ENCODE measurements at places on chromosomes 4 and X.

DNA sequence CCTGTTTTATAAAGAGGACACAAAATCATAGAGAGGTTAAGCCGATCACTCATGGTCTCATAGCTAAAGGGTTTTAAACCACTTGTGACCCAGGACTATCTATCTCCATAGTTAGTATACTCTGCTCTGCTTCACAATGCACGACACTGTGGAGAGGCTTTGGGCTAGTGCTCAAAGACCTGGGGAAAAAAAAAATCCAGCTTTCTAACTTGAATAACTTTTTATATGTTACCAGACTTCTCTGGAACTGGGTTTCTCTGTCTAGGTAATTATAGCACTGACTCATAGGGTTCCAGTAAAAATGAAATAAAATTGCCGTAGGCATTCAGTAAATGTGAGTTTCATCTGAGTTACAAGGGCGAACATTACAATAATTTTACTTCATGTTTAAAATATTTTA lies 273.7 kb upstream of the TECRL start:
- no peak for DNase-seq

- DNase-seq, result no peak
Observed at GRCh38 chr4:88458104-88458740, 1.3 kb downstream of the HERC5 start.

- no peak for DNase-seq
Observed at GRCh38 chrX:129833153-129833990, 10.3 kb downstream of the ZDHHC9 start.

DNA sequence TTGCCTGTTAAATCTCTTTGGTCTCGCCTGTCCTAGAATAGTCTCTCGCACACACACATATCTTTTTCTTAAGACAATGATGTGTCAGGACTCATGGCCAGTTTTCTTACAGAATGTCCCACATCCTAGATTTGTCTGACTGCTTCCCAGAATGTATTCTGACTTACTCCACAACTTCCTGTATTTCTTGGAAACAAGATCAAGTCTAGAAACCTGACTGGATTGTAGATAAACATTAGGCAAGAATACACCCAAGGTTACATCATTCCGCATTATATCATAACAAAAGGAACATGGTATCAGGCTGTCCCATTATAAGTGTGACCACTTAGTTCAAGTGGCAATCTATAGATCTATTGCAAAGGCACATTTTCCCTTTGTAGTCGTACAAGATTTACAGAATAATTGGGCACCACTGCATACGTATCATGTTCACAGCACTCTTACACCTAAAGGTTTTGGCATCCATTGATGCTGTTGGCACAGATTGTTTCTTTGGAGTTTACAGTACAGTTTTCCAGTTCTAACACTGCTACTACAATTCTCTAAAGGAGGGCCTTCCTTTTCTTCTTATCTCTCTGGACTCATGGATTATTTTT lies 56.4 kb downstream of the FBXW7 start:
- no peak for DNase-seq

GRCh38 chr4:15714646-15715435 lies 12.0 kb downstream of the BST1 start:
- no peak for DNase-seq

- DNase-seq, result no peak
Observed at GRCh38 chrX:15468036-15468435, 25.1 kb downstream of the PIR start.

DNA sequence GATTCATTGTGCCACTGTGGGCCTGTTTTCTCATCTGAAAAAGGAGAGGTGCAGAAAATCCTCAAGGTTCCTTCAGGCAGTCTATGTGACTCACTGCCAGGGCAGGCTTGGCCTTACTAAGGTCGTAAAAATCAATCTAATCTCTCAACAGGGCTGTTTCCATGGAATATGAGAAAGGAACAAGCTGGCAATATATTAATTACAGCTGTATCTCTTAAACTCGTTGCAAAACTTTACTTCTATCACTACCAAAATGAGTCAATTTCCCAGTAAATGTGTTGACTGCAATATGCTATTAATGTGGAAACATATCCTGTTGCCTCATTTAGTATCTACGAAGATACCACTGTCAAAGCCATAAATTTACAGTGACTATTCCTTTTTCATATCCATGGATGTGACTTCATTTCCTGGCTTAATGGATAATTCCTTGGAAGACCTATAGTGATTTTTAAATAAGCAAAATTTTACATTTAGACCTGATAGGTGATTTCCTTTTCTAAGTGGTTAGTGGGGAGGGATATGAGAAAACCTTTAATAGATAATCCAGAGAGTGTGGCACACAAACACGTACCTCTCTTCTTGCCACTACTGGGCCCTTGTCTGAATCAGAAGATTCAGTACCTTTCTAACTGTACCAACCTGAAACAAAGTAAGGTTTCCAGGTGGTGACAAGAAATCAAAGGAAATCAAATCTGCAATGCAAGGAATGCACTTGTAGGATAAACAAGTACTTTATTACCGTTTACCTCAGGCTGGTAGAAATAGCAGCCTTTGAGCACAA lies 127.4 kb upstream of the FTHL17 start:
- no peak for DNase-seq

GRCh38 chrX:39104745-39105144 lies 303.5 kb downstream of the MID1IP1 start:
- DNase-seq, result no peak

- no peak for DNase-seq
Observed at GRCh38 chr4:158750379-158750778, 18.4 kb upstream of the FNIP2 start.

- no peak for DNase-seq
Observed at GRCh38 chr4:132572210-132572609, 576.9 kb upstream of the PCDH10 start.

GRCh38 chrX:17030580-17031270 lies 84.3 kb downstream of the REPS2 start:
- no peak for DNase-seq

GRCh38 chrX:41785685-41786084 lies 61.7 kb downstream of the GPR82 start:
- DNase-seq, result no peak

DNA sequence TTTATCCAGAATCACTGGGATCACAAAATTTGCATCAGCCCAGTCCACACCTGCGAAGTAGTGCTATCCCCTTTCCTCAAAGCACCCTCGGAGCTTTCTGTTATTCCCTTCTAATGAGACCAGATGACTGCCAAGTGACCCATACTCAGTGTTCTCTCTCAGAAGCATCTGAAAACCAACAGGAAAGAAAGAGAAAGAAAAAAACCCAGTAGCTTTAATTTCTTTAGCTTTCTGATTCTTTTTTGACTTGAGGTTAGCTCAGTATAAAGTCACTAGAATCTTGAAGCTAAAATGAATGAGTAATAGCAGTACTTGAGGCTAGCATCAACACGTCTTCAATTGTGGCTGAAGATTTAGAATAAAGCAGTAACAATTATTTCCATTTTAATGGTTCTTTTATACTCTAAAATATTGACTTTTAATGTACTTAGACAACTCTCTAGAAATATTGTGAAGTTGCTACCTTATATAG lies 124.4 kb downstream of the ANK2 start:
- DNase-seq, result no peak

DNA sequence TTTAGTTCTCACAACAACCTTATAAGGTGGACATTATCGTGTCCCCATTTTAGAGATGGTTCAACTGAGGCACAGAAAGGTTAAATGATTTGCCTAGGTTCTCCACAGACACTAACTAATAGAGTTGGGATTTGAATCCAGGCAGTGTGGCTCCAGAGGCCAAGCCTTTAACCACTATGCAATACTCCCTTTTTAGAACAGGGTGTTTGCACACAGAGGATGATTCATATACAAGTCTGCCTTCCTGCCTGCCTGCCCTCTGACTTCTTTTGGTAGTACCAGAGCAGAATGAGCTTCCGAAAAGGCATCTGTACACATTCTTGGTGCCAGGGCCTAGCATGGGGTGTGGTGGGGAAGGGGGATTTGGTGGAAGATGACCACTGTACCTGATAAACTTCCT lies 150.8 kb upstream of the ARHGEF9 start:
- no peak for DNase-seq

DNA sequence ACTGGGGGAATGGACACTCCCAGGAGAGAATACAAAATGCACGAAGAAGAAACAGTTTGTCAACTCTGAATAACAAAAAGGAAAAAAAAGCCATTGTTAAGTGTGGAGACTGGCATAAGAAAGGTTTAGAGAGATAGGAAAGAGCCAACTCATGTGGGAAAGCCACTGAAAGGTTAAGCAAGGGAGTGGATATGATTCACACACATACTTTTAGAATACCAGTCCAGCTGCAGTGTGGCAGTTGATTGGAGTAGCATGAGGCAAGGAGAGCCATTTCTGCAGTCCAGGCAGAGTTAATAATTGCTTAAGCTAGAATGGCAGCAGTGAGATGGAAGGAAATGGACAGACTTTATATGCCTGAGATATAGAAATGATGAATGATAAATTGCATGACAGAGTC lies 36.9 kb upstream of the ADAD1 start:
- DNase-seq, result no peak

DNA sequence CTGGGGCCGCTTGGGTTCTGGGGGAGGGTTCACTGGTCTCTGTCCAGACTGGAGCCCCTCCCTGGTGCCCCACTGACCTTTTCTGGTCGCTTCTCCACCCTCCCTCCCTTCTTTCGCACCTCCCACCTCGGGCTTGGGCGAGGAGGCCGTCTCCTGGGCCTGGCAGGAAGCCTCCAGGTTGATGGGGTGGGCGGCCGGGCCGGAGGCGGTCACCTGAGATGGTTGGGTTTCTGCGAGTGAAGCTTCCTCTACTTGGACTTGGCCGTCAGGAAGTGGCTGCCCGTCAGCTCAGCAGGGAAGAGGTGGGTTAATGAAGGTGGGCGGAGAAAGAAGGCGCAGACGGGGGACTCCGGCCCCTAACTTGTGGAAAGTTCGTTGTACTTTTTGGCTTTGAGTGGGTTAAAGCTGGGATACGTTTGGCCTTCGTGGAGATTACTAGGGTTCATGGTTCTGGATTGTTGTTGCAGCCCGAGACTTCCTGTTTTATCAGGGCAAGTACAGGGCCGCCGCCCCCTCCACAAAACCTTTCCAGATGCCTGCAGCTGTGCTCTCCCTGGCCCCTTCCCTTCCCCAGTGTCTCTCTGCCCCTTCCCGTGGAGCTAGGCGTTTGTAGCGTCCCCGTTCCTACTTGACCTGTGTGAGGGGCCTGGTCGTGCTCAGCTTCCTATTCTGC lies 1.2 kb downstream of the AKAP17A start:
- DNase-seq, result no peak

- no peak for DNase-seq
Observed at GRCh38 chrX:139972113-139972512, 6.8 kb upstream of the CXorf66 start.

- DNase-seq, result no peak
Observed at GRCh38 chrX:13028871-13029636, 15.4 kb downstream of the FAM9C start.

GRCh38 chrX:1925053-1925481 lies 310.2 kb downstream of the ASMT start:
- DNase-seq, result no peak

DNA sequence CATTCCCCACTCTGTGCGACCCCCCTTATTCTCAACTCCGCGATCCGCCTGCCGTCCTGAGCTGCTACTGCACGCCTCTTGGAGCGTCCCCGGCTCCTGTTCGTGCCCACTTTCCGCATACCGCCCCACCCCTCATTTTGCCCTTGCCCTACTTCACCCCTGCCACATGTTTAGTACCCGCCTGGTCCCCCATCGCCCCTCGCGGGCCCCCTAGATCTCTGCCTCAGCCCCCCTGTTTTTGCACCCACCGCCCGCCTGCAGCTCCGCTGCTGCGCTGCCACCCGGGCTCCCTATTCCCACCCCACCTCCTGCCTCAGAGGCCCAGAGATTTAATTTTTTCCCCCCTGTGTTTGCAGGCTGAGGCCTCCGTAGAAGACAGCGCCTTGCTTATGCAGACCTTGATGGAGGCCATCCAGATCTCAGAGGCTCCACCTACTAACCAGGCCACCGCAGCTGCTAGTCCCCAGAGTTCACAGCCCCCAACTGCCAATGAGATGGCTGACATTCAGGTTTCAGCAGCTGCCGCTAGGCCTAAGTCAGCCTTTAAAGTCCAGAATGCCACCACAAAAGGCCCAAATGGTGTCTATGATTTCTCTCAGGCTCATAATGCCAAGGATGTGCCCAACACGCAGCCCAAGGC lies 1.4 kb downstream of the MAGED1 start:
- no peak for DNase-seq

- DNase-seq, result no peak
Observed at GRCh38 chr4:79325864-79326328, at the start of gene NAA11. Gene NAA11 (minus strand): TSS chr4:79326061. CDS start chr4:79325877, 184 bp downstream.

DNA sequence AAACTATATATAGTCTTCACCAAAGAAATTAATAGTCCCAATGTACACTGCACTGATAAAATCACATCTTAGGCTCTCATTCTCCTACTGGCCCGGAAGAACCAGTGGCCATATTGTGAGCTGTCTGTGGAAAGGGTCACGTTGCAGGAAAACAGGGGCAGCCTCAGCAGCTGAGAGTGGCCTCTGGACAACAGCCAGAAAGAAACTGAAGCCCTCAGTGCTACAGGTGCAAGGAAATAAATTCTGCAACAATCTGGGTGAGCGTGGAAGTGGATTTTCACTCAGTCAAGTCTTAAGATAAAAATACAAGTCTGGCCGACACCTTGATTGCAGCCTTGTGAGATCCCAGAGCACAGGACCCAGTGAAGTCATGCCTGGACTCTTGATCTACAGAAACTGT lies 3.2 kb upstream of the SLC25A14 start:
- DNase-seq, result no peak

GRCh38 chr4:107939307-107939706 lies 8.0 kb downstream of the CYP2U1 start:
- DNase-seq, result no peak

GRCh38 chrX:39174772-39175417 lies 373.6 kb downstream of the MID1IP1 start:
- DNase-seq, result no peak

GRCh38 chrX:100750883-100751282 lies 19.0 kb upstream of the SYTL4 start:
- no peak for DNase-seq

DNA sequence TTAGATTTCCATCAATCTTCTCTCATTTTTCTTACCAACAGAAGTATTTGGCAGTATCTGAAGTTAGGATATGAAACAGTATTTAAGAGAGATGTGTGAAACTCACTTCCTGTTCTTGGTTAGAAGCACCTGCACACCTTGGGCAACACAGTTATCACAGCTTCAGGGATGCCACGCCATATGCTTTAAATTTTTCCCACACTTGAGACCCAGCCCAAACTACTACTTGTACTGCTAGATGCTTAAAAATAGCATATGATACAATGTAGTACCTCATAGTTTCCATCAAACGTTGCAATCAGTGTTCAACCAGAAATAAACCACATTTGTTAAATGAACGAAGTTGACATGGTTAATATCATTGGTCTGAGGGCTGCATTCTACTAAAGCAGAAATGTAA lies 725.1 kb upstream of the FRG1 start:
- no peak for DNase-seq

DNA sequence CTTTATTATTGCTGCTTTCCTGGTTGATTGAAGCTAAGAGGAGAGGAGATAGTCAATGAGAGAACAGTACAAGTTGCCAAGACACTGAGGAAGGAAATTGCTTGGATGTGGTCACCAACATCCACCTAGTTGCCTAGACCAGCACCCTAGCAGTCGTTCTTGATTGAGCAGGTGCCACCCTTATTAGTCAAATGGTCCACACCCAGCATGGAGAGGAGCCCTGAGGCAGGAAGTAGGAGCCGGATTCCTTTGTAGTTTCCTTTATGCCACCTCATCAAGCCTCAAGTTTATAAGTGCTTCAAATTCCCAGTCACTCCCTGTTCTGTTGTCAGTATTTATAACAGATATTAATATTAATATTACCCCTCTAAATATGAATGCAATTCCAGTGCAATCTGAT lies 19.1 kb downstream of the PAGE2 start:
- DNase-seq, result no peak

GRCh38 chr4:149889991-149890390 lies 74.3 kb upstream of the IQCM start:
- DNase-seq, result no peak

Measured in activated effector memory CD4-positive, alpha-beta T cell treated with Interleukin-2 at 50 U/mL for 16 hours (primary cell).